T1000 (cell line): ENCODE measurements at places on chromosomes 5 and 9.

- no peak for DNase-seq
Observed at GRCh38 chr9:96620832-96621269, 1.2 kb upstream of the CDC14B start.

- no peak for DNase-seq
Observed at GRCh38 chr9:136795000-136795348, 1.2 kb upstream of the CCDC183 start.

GRCh38 chr9:15240927-15241326, 66.1 kb downstream of the TTC39B start:
- no peak for DNase-seq

DNA sequence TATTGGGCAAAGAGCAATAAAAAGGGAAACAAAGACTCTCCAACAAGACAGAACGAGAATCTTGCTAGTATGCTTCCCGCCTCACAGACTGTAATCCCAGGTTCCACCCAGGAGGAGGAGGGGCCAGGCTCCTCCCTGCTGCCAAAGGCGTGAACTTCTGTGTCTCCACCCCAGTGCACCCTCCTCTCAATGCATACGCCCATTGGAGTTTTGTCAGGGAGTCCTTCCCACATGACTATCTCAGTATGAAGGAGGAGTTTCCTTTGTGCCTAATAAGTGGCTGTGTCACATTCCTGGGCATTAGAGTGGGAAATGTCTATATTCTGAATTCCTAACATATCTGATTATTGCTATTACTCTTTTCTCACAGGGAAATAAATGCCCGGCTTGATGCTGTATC, 106.4 kb upstream of the DHFR start:
- DNase-seq, result no peak

- DNase-seq, result no peak
Observed at GRCh38 chr5:96050273-96050880, 88.7 kb upstream of the ELL2 start.

- DNase-seq, result no peak
Observed at GRCh38 chr5:151026679-151027078, 6.3 kb downstream of the GPX3 start.

- no peak for DNase-seq
Observed at GRCh38 chr5:127411381-127411780, 106.1 kb upstream of the PRRC1 start.

- DNase-seq, result no peak
Observed at GRCh38 chr9:14004110-14004509, 309.8 kb downstream of the NFIB start.

GRCh38 chr9:123248630-123249029, 19.8 kb downstream of the STRBP start:
- DNase-seq, result no peak

- DNase-seq, result no peak
Observed at GRCh38 chr5:54728588-54728915, 211.0 kb downstream of the SNX18 start.

- peak; percentile 15 for DNase-seq
Observed at GRCh38 chr9:134775081-134775951, 105.3 kb upstream of the FCN2 start.
